NCI-H187 (cell line): ENCODE measurements at places on chromosomes 13 and 19.

DNA sequence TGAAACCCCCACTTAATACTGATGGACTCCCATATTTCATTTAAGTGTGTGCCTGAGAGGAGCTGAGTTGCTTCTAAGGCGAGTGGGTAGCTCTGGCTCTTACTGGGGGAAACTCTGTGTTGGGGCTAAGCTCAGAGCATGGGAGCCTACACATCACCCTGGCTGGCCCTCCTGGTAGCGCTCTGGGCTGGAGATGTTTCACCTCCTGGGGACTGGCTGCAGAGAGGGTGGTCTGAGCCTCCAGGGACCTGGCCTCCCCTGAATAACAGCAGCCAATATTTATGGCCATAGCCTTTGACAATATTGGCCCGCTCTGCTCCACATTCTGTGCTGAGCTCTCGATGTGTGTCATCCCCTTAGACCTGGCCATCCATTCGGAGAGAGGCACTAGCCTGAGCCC, 316.5 kb downstream of the ZNF536 start:
- DNase-seq: no peak

- DNase-seq: no peak
These were observed 25.7 kb upstream of the TPTE2 start for GRCh38 chr13:19586904-19587634.

- DNase-seq: no peak
These were observed 1058.2 kb downstream of the PCDH9 start for GRCh38 chr13:66171920-66172319.

DNA sequence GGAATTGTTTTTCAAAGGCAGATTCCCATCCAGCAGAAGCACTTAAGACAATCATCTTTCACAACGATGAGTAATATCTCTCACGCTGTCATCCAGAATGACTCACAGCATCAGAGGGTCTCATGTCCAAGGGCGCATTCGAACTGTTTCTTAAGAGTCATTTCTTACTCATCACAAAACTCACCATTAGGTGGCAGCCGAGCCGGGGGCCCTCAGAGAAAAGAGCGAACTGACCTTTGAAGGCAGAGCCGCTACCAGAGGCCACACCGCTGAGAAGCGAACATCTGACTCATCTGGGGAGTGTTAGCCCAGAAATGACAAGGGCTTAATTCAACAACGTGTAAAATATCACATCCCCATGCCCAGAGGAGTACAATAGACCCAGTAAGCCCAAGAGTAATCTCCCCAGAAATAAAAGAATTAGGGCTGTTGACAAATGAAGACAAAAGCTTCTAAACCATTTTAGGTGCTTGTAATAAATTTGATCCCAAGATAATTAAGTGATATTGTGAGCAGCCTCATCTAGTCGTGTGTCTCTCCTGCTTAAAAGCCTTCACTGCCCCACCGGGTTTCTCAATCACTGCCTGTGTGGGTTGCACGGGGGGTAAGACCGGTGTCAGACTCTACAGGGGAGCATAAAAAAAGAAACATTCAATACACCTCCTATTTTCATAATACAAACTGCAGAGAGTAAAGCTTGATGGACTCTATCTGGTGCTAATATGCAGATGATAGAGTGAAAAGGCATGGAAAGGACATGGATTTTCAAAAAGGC, 96.2 kb downstream of the CYSLTR2 start:
- DNase-seq: no peak
